CD8-positive, alpha-beta T cell (primary cell): ENCODE measurements at places on chromosomes 2 and 18.

DNA sequence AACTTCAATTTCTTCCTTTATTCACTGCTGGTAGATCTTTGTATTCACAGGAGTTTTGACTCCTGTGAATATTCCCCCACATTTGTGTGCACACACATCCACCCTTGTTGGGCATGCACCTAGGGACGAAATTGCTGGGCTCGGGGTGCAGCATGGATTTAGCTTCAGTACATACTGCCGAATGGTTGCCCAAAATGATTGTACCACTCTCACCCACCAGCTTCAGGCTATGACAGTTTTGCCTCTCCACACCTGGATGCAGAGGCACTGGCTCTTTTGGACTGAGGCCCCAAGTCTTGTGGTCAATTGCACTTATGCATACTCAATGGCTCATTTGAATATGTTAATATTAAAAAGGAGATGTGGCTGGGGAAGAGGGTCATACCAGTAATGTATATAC lies 65.1 kb upstream of the ODC1 start:
- DNase-seq: no peak

DNA sequence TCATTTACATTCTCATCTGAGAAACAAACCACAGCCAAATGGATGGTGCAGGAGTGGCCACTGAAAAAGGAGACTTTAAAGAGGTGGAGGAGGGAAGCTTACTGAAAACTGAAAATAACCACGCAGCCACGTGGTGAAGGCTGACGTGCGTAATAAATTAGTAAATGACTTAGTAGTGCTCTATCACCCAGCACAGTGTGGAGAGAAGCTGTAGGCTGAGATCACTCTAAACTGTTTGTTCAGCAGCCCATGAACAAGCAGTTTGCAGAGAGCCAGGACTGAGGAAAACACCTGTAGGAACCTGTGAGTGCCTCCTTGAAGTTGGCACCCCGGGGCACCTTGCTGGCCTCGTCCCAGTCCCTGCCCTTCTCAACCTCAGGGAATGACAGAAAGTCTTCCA lies 193.0 kb downstream of the TXNL1 start:
- DNase-seq: no peak

- DNase-seq: no peak
These were observed 109.2 kb downstream of the TPGS2 start for GRCh38 chr18:36719630-36720029.

GRCh38 chr18:21853016-21853415 lies 112.4 kb downstream of the MIB1 start:
- no peak for DNase-seq

DNA sequence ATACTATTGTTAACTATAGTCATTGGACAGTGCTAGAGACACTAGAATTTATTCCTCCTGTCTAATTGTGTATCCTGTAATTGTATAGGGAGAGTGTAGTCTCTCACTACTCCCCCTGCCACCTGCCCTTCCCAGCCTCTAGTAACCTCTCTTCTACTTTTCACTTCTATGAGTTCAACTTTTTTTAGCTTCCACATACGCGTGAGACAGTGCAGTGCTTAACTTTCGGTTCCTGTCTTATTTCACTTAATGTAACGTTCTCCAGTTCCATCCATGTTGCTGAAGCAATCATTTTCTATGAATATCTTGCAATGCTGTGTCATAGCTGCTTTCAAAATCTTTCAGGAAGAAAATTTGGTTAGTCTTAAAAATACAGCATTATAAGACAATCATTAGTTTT lies 22.8 kb upstream of the RUFY4 start:
- DNase-seq: no peak

GRCh38 chr2:34121076-34121475 lies 522.0 kb upstream of the FAM98A start:
- DNase-seq: no peak

- DNase-seq: no peak
These were observed 563.1 kb upstream of the PIK3C3 start for GRCh38 chr18:41391616-41392595.

- DNase-seq: no peak
These were observed 118.8 kb downstream of the MGAT5 start for GRCh38 chr2:134372611-134373131.

DNA sequence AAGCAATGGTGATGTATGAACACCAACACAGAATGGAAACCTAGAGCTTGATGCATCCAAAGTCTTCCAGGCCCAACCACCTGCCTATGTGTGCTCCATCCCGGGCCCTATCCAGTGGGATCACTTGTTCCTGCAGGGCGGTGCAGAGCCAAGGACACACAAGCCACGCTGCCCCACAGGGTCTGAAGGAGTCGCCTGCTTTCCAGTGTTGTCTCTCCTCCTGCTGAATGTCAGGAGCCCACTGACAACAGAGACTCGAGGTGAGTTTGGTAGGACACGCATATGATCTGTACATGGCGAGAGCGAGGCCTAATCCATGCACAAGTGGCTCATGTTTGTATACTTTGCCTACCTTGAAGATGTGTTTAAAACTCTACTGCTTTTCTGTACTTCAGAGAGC lies 70.9 kb upstream of the FHL2 start:
- DNase-seq: no peak

DNA sequence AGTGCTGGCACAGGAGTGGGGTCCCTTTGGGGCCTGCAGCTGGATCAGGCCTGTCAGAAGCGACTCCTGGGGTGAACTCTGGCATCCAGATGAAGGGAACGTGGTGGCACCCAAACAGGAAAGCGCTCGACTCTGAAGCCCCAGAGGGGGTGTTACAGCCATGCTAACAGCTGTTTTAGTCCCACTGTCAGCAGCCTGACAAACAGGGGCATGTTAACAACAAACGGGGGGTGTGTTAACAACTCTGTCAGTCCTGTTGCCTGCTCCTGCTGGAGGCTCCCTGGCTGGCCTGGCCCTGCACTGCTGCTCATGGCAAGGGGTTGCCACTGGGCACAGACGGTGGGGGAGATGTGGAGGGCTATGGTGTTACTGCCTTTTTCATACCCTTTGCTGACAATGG lies 2.6 kb upstream of the RNU2-63P start:
- no peak for DNase-seq

- no peak for DNase-seq
These were observed 408.7 kb upstream of the NRP2 start for GRCh38 chr2:205273627-205274026.

- DNase-seq: no peak
These were observed 898.3 kb downstream of the CPS1 start for GRCh38 chr2:211454679-211455078.

- peak; percentile 38 for DNase-seq
These were observed 63.6 kb upstream of the SIX2 start for GRCh38 chr2:45072862-45073237.

GRCh38 chr18:48806551-48807261 lies 144.1 kb downstream of the SMAD7 start:
- DNase-seq: peak; percentile 70

- peak; percentile 59 for DNase-seq
These were observed 7.4 kb upstream of the MTERF4 start for GRCh38 chr2:241109210-241110088.

- no peak for DNase-seq
These were observed 26.1 kb downstream of the PID1 start for GRCh38 chr2:229244975-229245374.

DNA sequence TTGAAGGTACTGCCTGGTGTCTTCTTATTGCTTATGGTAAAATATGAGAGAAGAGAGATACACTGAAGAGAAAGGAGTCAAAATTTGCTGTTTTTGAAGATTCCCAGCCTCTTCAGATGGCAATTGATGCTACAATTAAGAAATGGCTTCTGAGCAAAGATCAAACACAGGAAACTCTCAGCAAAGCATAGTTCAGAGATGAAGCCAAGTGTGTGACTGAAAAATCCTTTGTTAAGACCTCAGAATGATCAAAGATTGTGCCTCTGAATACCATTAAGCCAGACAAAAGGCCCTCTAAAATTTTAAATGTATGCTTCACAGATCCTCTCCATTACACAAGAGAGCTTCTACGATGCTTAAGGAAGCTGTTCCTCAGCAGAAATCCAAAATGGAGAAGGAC lies 216.3 kb downstream of the UXS1 start:
- DNase-seq: no peak

DNA sequence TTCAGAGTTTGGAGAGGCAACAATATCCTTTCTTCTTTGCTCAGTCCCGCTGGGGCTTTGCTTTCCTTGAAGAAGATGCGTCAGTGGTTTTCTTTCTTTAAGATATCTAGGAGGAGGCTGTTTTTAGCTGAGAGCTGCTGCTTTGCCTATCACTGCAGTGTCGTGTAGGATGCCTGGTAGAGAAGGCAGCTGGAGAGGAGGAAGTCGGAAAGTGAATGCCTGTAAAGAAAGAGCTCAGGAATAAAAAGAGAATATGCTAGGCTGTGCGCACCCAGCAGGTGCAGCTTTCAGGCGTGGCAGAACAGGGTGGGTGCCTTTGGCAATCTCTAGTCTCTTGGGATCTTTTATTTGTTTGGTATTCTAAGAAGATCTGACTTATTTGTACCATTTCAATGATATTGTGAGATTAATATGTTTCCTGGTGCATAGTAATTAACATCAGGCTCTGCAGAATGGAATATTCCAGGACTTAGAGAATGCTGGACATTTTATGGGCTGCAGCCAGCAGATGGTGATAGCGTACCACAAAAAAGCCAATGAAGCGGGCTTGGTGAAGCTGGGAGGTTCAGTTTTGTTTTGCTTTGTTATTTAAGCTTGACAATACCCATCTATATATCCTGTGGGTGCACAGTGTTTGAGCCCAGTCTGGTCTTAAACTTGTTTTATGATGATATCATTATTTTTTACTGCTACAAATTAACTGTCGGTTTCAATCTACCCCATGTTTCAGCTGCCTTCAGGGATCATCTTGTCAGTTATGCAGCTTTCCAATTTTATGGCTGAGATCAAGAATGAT lies 34.9 kb downstream of the CAVIN2 start:
- DNase-seq: no peak

DNA sequence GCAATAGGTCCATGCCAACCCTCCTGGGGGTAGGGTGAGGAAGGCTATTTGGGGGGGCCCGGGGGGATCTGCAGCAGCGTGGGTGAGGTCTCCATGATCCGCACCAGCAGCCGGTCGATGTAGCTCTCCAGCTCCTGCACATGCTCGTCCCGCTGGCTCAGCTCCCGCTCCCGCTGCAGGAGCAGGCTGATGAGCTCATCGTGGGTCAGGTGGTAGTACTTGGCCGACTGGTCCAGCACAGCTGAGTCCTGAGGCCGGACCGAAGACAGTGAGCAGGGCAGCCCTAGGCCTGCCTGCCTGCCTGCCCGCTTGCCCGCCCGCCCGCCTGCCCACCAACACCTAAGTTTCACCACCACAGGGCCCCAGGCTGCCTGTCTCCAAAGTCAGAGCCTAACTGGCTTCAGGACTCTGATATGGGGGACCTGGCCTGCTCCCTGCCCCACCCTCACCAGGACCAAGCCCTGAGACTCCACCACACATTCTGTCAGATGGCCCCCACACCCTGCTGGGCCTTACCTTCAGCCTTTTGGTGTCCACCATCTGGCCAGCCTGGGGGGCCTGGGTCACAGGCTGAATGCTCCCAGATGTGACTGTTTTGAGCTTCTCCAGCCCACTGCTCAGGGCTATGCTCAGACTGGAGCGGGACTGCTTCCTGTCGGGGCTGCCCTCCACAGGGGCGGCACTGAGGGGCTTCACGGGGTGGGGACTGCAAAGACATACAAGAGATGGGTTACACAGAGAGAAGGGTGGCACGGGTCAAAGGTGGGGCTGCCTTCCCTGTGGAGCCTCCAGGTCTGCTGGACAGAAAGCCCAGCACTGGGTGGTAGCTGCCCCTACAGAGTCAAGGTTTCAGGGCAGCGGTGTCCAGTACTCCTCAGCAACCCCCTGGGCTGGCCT lies 4.2 kb upstream of the SFXN5 start:
- no peak for DNase-seq

- DNase-seq: no peak
These were observed 94.1 kb downstream of the SH3YL1 start for GRCh38 chr2:169741-170140.

GRCh38 chr2:227325839-227326195 lies 766 bp downstream of the MFF start:
- DNase-seq: no peak

DNA sequence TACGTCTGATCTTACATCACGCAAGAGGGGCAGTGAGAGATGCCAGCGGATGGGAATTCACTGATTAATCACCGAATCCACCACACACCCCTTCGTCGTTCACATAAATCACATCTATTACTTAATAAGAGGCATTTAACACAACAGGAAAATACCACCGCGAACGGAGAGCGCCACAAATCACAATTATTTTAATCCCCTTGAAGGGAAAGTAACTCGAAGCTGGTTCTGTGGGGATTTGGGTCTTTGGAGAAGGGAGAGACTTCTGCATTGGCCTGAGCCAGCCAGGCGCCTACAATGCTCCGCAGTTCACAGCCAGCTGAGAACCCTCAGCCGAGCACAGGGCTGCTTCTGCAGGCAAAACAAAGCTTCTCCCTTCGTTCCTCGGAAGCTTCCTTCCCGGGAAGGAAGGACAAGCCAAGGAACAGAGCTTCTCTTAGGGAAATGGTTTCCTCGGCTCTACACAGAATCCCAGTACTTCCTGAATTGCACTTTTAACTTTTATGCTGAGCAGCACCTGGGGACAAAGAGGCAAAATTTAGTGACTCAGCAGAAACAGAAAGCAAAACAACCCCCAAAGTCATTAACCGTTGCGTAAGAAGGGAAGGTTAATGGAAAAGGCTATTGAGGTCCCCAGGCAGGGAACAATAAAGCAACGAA lies at the start of gene LRP1B:
LRP1B (minus strand) TSS at position 7 of the 660 bp plus-strand sequence. CDS start 287 bp downstream, outside the sequence.
- no peak for DNase-seq

DNA sequence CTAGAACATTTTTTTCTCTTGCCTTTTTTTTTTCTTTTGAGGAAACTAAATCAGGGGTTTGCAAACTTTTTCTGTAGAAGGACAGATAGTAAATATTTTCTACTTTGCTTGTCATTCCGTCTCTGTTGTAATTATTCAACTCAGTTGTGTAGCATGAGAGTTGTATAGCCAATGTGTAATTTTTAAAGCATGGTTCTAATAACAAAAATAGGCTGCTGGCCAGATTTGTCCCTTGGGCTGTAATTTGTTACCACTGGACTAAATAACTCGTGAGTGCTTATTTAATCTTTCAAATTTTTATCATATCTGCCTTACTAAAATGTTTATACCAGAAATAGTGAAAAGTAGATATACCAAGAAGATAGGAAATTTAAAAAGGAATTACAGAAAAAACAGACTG lies 43.0 kb downstream of the CCDC148 start:
- DNase-seq: no peak

DNA sequence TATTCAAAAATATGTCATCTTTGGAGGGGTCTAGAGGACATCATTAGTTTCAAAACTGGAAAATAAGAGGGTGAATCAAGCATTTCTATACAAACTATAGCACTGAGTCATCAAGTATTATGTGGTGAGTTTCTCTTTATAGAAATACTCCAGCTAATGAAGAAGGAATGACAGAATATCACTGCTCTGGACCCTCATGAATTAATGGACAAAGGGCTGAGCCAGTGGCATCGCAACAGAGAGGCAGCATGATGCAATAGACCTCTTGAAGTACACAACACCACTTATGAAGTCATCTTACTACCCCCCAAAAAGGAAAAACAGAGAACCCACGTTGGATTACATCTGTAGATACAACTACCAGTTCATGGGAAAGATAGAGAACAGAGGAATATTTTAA lies 27.4 kb upstream of the EIF2AK3 start:
- no peak for DNase-seq

GRCh38 chr2:71675296-71675695 lies 221.9 kb downstream of the DYSF start:
- no peak for DNase-seq
